Suprapubic skin (tissue), 4 donors: ENCODE measurements at places on chromosomes 3 and 15. TPM values are rescaled to one million over a fixed set of nuclear protein-coding genes. Genes with fewer than 3 reads are reported as not detected.

The SH2D7 gene
- total RNA-seq, result not detected

The NAALADL2 gene
- total RNA-seq, result 4.0 TPM

The NEK10 gene
- 2.4 TPM for total RNA-seq

The ERC2 gene
- total RNA-seq, result 0.21 TPM

GRCh38 chr15:71431343-71432336 lies 316.4 kb downstream of the THSD4 start:
- H3K27me3 ChIP-seq, result no peaks in the 10 kb centered on the region
- H3K27ac ChIP-seq, result no peak overlapping the region
- H3K4me1 ChIP-seq, result peaks cover 3% of the 10 kb centered on the region
- no peak overlapping the region for H3K4me3 ChIP-seq

- no peaks in the 10 kb centered on the region for H3K4me1 ChIP-seq
- no peak overlapping the region for H3K27ac ChIP-seq
- no peaks in the 10 kb centered on the region for H3K36me3 ChIP-seq
Measured at GRCh38 chr3:134822090-134822489, 27.0 kb downstream of the EPHB1 start.

DNA sequence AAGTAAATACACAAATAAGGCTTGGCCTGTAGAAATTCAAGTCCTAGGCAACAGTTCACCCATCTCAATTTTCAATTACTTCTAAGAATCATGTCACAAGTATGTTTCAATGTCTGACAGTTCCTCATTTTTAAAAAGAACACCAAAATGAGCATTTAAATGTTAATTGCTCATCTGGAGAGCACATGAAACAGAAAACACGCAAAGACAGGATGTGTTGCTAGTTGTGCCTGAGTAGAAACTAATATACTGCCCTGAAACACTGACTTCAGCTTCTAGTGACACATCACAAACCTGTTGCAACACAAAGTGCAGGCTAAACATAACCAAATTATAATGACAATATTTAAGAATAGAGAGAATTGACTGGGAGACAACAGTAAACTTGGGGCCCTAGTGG lies 167.3 kb upstream of the THBS1 start:
- peaks cover 5% of the 10 kb centered on the region for H3K4me1 ChIP-seq
- no peaks in the 10 kb centered on the region for H3K36me3 ChIP-seq
- H3K4me3 ChIP-seq, result no peak overlapping the region
- no peaks in the 10 kb centered on the region for H3K27me3 ChIP-seq
- H3K27ac ChIP-seq, result no peak overlapping the region
- no peak for DNase-seq

DNA sequence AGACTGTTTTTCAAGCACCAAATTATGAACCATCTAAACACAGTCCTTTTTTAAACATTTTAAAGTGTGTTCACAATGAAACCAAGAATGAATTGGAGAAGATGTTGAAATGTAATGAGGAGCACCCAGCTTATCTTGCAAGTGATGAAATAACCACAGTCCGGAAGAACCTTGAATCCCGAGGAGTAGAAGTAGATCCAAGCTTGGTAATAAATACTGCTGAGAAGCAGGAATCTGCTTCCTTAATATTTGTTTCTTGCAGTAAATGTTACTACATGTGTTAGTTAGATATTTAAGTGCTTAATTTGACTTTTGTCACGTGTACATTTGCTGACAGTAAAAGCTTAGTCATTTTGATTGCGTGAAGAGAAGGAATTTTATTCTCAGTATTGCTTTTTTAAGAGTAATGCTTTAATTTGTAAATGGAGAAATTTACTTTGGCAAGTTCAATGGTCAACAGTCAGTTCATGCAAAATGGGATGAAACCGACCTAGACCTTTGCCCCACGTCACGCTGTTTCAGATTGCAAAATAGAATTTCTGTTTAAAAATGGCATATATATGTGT lies 69.8 kb downstream of the OPA1 start:
- no peak overlapping the region for H3K27ac ChIP-seq
- H3K4me3 ChIP-seq, result no peak overlapping the region
- no peaks in the 10 kb centered on the region for H3K27me3 ChIP-seq
- no peak for DNase-seq
- H3K4me1 ChIP-seq, result no peaks in the 10 kb centered on the region

- no peak overlapping the region for H3K27ac ChIP-seq
- H3K4me3 ChIP-seq, result no peak overlapping the region
- H3K27me3 ChIP-seq, result no peaks in the 10 kb centered on the region
- no peaks in the 10 kb centered on the region for H3K4me1 ChIP-seq
- DNase-seq, result no peak
Measured at GRCh38 chr15:88656760-88657221, 18.0 kb downstream of the ISG20 start.

DNA sequence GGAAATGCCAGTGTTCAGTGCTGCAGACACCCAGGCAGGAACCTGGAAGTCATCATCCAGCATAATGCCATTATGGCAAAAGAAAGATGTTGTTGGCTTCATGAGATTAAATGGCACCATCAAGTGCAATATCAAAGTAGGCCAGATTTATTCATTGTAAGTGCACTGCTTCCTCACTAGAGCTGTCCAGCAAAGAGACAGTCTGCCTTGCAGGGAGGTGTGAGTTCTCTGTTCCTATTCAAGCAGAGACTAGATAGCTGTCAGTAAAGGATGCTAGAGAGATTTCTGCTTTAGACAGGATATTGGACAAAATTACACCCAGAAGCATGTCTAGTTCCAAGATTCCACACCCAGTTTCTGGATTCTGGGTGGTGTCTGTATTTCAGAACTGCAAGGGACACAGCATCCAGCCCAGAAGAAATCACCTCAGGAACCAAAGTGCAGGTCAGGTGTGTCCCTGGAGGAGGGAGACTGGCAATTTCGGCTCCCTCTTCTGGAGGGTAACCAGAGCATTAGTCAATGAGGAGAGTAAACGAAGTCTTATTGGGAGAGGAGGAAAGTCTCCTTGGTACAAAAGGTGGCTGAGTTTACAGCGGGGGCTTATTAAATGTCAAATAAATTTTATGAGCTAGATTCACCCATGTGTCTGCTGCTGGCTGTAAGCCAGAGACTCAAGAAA lies 377.3 kb downstream of the EPHB1 start:
- no peak for DNase-seq
- no peaks in the 10 kb centered on the region for H3K27me3 ChIP-seq
- H3K4me1 ChIP-seq, result peaks cover 4% of the 10 kb centered on the region
- no peaks in the 10 kb centered on the region for H3K36me3 ChIP-seq
- no peak overlapping the region for H3K4me3 ChIP-seq

DNA sequence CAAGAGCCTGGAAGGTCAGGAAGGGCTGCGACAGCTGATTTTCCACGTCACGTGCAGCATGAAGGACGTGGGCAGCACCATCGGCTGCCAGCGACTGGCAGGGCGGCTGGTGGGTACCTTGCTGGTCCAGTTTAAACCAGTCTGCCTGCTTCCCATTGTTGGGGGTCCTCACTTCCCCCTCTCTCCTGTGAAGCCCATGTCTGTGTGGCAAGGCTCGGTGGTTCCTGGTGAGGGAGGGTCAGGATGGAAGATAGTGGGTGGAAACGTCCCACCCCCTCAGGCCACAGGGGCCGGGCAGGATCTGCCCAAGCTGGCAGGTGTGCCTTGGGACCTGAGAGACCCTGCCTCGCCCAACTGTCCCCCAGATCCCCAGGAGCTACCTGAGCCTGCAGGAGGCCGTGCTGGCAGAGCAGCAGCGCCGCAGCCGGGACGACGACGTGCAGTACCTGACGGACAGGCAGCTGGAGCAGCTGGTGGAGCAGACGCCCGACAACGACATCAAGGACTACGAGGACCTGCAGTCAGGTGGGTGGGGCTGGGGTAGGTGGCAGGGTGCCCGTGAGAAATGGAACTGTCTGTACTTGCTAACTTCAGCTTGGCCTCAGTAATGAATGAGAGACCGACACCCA lies 108.2 kb downstream of the LRRK1 start:
- peaks cover 10% of the 10 kb centered on the region for H3K4me1 ChIP-seq
- H3K4me3 ChIP-seq, result no peak overlapping the region
- no peak overlapping the region for H3K27ac ChIP-seq
- no peaks in the 10 kb centered on the region for H3K27me3 ChIP-seq
- DNase-seq, result peak; percentile 55
- H3K36me3 ChIP-seq, result peaks cover 70% of the 10 kb centered on the region

DNA sequence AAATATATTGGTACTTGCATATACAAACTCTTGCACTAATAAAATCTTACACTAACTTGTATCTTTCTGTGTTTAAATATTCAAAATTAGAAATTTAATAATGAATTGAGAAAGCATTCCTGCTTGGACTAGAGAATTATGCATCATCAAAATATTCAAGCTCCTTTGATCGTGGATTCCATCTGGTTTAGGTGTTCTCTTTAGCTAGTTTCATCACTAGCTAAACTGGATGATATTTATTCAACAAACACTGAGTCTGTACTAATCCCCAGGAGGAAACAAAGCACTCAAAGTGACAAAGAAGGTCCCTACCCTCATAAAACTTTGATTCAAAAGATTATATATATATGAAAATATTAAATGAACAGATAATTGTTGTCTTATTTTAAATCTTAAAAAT lies 1360.9 kb upstream of the ALCAM start:
- DNase-seq, result no peak
- H3K27ac ChIP-seq, result no peak overlapping the region
- H3K36me3 ChIP-seq, result no peaks in the 10 kb centered on the region
- H3K4me1 ChIP-seq, result no peaks in the 10 kb centered on the region
- H3K4me3 ChIP-seq, result no peak overlapping the region

DNA sequence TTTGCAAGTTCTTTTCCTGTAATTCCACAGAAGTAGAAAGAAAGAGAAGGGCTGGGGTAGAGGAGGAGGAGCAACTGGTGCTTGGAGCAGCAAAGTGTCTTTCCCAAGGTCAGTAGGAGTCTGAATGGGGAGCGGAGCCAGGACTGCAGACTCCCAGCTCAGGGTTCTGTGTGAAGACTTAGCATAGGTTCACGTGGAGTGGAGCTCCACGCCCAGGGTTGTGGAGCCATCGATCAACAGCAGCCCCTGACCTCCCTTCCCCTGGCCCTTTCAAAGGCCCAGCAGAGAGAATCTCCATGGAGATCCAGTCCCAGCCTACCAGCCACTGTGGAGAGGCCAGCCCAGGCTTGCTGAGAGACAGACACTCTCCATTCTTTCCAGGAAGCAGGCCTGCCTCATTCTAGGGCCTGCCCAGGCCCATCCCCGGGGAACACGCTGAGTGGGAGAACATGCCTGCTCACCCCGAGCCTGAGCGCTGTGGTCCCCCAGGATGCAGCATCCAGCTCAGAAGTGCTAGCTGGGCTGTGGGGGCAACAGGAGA lies 62.1 kb downstream of the CORO2B start:
- H3K27ac ChIP-seq, result peak overlapping the region; percentile 69
- H3K27me3 ChIP-seq, result no peaks in the 10 kb centered on the region
- H3K36me3 ChIP-seq, result no peaks in the 10 kb centered on the region
- DNase-seq, result no peak
- no peak overlapping the region for H3K4me3 ChIP-seq

The PLA2G4E gene
- total RNA-seq, result 64.0 TPM

The GOLGA8S gene
- not detected for total RNA-seq

GRCh38 chr3:114451561-114452018 lies 157.8 kb downstream of the TIGIT start:
- no peaks in the 10 kb centered on the region for H3K27me3 ChIP-seq
- no peaks in the 10 kb centered on the region for H3K36me3 ChIP-seq
- peak overlapping the region; percentile 25 for H3K4me3 ChIP-seq
- H3K4me1 ChIP-seq, result peaks cover 39% of the 10 kb centered on the region
- H3K27ac ChIP-seq, result peak overlapping the region; percentile 70

The RPL15 gene
- total RNA-seq, result 1,650 TPM

DNA sequence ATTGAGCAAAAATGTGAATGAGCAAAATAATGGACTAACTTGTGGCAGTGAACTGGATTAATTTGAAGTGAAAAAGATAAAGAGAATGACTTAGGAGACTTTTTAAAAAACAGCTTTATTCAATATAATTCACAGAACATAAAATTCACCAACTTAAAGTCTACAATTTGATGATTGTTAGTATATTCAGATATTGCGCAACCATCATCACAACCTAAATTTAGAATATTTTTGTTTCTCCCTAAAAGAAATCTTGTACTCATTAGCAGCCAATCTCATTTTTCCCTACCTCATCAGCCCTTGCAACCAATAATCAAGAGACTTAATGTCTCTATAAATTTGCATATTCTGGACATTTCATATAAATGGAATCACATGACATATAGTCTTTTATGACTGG lies 496.5 kb downstream of the IGSF11 start:
- H3K36me3 ChIP-seq, result no peaks in the 10 kb centered on the region
- H3K27me3 ChIP-seq, result no peaks in the 10 kb centered on the region
- no peak overlapping the region for H3K27ac ChIP-seq

- H3K36me3 ChIP-seq, result no peaks in the 10 kb centered on the region
- H3K4me1 ChIP-seq, result no peaks in the 10 kb centered on the region
- H3K27me3 ChIP-seq, result no peaks in the 10 kb centered on the region
- H3K4me3 ChIP-seq, result no peak overlapping the region
- no peak overlapping the region for H3K27ac ChIP-seq
Measured at GRCh38 chr3:6512172-6512800, 348.6 kb upstream of the GRM7 start.

The PLA2G4D gene
- total RNA-seq, result 15.0 TPM

DNA sequence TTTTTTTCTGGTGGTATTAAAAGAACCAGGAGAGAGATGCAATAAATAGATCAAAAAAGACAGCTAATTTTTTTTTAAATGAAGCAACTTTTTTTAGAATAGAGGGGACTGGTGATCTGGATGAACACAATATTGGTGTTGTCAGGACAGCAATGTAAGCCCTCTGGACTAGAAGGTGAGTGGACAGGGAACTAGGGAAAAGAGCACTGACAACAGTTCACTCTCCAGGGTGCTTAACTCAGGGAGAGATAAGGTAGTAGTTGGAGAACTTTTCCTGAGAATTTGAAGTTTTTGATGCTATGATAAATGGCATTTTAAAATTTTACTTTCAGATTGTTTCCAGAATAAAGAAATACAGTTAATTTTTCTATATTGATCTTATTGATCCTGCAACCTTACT lies 158.3 kb upstream of the STAC start:
- no peaks in the 10 kb centered on the region for H3K27me3 ChIP-seq
- no peaks in the 10 kb centered on the region for H3K4me1 ChIP-seq
- DNase-seq, result no peak

- DNase-seq, result no peak
- H3K4me1 ChIP-seq, result peaks cover 62% of the 10 kb centered on the region
- H3K36me3 ChIP-seq, result peaks cover 13% of the 10 kb centered on the region
- peak overlapping the region; percentile 6 for H3K27ac ChIP-seq
- H3K4me3 ChIP-seq, result no peak overlapping the region
Measured at GRCh38 chr15:68787609-68788263, 33.0 kb downstream of the ANP32A start.

The CMTM8 gene
- total RNA-seq, result 11.8 TPM

The C3orf20 gene
- total RNA-seq, result not detected

DNA sequence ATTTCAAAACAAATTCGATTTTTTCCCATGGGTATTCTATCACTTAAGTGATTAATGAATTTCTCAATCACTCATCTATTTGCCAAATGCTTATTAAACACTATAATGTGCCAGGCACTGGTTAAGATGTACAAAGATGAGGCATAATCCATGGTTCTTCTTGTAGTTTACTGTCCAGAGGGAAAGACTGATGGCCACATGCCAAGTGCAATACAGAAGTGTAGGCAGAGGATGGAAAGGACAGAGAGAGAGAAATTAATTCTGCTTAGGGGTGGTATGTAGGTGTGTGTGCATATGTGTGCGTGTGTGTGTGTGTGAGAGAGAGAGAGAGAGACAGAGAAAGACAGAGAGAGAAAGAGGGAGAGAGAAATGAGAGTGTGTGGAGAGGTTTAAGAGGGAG lies 120.8 kb upstream of the CCNL1 start:
- H3K27me3 ChIP-seq, result no peaks in the 10 kb centered on the region
- no peak overlapping the region for H3K27ac ChIP-seq
- DNase-seq, result no peak
- H3K36me3 ChIP-seq, result no peaks in the 10 kb centered on the region
- H3K4me3 ChIP-seq, result no peak overlapping the region
- peaks cover 10% of the 10 kb centered on the region for H3K4me1 ChIP-seq

- H3K4me3 ChIP-seq, result no peak overlapping the region
- no peak overlapping the region for H3K27ac ChIP-seq
- H3K4me1 ChIP-seq, result no peaks in the 10 kb centered on the region
- no peak for DNase-seq
Measured at GRCh38 chr3:75737831-75738493, 47.4 kb downstream of the ZNF717 start.
